Hindlimb muscle (tissue), 1 donor: ENCODE measurements at places on chromosomes 2 and 18. TPM values are rescaled to one million over a fixed set of nuclear protein-coding genes. Genes with fewer than 3 reads are reported as not detected.

The LHCGR gene
- 0.25 TPM for polyA plus RNA-seq

- DNase-seq: peak; percentile 38
Observed at GRCh38 chr2:126431136-126431535, 224.8 kb upstream of the GYPC start.

- DNase-seq: no peak
Observed at GRCh38 chr2:124323321-124323720, 298.2 kb downstream of the CNTNAP5 start.

GRCh38 chr18:44973282-44973681 lies 292.6 kb downstream of the SETBP1 start:
- no peak for DNase-seq
